H54 (cell line): ENCODE measurements at places on chromosomes 7 and 10.

- DNase-seq, result no peak
Measured at GRCh38 chr10:102868911-102869257, 386 bp upstream of the AS3MT start.

- DNase-seq, result no peak
Measured at GRCh38 chr7:82594665-82595064, 151.1 kb upstream of the CACNA2D1 start.

- DNase-seq, result no peak
Measured at GRCh38 chr10:79496896-79497295, 15.4 kb upstream of the EIF5AL1 start.

DNA sequence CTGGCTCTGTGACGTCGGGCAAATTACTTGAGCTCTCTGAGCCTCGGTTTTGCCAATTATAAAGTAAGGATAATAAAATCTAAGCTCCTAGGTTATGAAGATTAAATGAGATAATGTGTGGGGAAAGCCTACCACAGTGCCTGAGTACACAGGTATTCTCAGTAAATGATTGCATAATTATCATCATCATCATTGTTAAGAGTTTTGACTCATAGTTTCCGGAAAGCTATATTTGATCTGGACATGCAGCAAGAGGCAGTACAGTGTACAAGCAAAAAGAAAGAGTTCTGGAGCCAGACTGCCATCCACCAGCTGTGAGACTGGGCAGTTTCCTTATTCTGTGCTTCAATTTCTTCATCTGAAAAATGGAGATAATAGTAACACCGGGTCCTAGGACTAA lies 155.6 kb upstream of the YAE1 start:
- DNase-seq, result no peak

- DNase-seq, result no peak
Measured at GRCh38 chr10:112382515-112383235, 8.8 kb downstream of the ACSL5 start.

DNA sequence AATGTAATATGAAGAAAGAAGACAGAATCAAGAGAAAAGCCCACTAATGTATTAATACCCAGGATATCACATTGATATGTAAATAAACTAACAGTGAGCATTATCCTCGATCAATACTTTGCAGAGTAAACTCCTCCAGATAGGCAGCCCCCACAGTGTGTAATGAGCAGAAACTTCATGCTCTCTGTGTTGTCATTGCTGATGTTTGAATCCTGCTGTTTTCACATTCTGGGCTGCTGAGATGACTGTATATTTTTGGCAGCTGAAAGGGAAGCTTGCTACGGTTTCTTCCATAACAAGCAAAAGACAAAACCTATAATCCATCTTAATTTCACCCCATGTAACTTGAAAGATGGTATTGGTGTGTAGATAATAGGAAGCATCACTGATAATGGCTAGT lies 15.3 kb upstream of the THSD7A start:
- DNase-seq, result no peak
